Upper lobe of right lung (tissue), 1 donor: ENCODE measurements at places on chromosomes 6 and 20. TPM values are rescaled to one million over a fixed set of nuclear protein-coding genes. Genes with fewer than 3 reads are reported as not detected.

DNA sequence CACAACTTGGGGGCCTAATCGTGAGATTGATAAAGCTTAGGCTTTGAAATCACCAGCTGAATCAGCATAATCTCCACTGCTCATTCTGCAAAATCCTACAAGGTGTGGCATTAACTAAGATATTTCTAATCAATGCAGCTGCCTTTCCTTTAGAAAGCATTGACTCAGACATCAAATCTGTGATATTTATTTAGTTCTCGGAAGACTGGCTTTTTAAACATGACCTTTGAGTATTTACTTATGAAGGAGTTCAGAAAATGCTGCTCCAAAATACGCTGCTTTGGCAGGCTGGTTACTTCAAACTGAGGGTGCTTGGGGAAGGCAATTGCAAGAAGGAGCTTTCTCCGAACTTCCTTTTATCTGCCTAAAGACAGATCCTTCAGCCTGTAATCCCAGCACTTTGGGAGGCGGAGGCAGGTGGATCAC is 23.7 kb upstream of the FUCA2 start:
- no peak overlapping the region for H3K4me3 ChIP-seq
- peaks cover 6% of the 10 kb centered on the region for H3K4me1 ChIP-seq
- no peaks in the 10 kb centered on the region for H3K27me3 ChIP-seq
- H3K27ac ChIP-seq, result no peak overlapping the region
- no peak for DNase-seq
- no peaks in the 10 kb centered on the region for H3K36me3 ChIP-seq

DNA sequence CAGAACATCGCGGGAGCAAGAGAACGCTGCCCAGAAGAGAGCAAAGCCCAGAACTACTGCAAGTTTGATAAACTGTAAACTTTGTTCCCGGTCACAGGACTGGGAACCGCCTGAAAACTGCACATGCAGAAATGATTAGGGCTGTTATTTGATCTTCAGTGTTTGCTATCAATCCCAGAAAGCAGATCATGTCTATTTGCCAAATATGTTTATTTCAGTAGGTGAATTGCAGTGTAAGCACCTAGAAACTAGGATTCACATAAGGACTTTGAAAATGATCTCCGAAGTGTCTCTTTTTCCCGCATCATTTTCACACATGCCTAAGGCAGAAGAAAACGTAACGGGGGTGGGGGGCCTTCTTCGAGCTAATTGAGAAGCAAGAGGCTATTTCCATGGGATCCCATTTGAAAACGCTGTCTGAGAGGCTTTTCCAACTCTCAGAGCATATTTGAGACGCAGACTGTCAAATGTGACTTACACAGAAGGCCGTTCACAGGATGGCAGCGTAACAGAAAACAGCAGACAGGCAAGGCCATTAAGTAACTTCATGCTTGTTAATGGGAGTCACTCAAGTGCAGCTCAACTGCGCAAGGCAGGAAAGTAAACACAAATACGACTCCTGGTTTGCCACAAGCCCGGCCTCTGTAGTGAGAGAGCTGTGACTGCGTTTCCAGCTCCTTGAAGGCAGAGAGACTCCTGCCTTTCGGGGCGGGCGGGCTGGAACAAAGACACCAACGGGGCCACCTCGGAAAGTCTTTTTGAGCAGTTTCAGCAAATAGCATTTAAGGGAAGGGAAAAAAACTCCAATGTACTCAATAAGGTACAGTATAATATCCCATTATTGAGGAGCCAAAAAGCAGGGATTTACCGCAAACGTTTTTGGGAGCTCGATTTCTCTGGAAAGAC is 144.7 kb upstream of the ZNF217 start:
- DNase-seq, result peak; percentile 70
- H3K4me3 ChIP-seq, result no peak overlapping the region
- peak overlapping the region; percentile 61 for H3K27ac ChIP-seq
- no peaks in the 10 kb centered on the region for H3K27me3 ChIP-seq

DNA sequence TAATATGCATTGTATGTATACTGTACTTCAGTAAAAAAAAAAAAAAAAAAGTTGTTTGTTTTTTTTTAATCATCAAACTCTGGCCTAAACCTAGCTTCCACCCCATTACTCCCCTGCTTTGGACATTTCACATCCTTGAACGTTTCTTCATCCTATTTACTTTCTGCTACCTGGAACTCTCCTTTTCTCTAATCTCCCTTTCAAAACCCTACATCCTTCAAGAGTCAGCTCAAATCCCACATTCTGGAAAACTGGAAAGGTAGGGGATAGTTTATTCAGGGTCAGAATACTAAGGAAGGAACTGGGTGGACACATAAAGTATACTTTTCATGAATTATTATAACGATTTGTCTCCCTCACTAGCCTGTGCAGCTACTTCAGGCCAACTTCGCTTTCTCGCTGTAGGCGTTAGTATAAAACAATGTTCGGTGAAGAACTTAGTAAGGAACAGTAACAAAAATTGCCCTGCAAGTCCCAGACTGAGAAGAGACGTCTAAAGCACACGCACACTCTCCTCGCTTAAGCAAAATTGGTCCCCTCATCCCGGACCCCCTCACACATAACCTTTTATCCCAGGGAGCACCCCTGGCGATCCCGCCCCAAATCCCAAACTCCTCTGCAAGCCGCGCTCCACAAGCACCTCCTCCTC is 775 bp downstream of the PIGU start:
- H3K27ac ChIP-seq, result peak overlapping the region; percentile 85
- H3K27me3 ChIP-seq, result no peaks in the 10 kb centered on the region
- H3K4me3 ChIP-seq, result peak overlapping the region; percentile 77
- H3K4me1 ChIP-seq, result no peaks in the 10 kb centered on the region
- no peak for DNase-seq
- no peaks in the 10 kb centered on the region for H3K36me3 ChIP-seq

- H3K36me3 ChIP-seq, result no peaks in the 10 kb centered on the region
- no peaks in the 10 kb centered on the region for H3K4me1 ChIP-seq
- H3K27me3 ChIP-seq, result no peaks in the 10 kb centered on the region
- DNase-seq, result no peak
- no peak overlapping the region for H3K27ac ChIP-seq
Observed at GRCh38 chr20:4656491-4656890, 65.2 kb upstream of the PRND start.

Gene GRM4
- total RNA-seq, result 0.29 TPM
